Activated B cell treated with CpG ODN at 0.5 μM for 24 hours (primary cell): ENCODE measurements at places on chromosomes 5 and 9.

GRCh38 chr9:112301420-112301819 lies 32.0 kb downstream of the PTBP3 start:
- peak overlapping the region; percentile 44 for H3K27ac ChIP-seq
- H3K27me3 ChIP-seq: no peaks in the 10 kb centered on the region
- peaks cover 54% of the 10 kb centered on the region for H3K4me1 ChIP-seq
- peaks cover 27% of the 10 kb centered on the region for H3K36me3 ChIP-seq
- no peak for DNase-seq
- no peak overlapping the region for H3K4me3 ChIP-seq

DNA sequence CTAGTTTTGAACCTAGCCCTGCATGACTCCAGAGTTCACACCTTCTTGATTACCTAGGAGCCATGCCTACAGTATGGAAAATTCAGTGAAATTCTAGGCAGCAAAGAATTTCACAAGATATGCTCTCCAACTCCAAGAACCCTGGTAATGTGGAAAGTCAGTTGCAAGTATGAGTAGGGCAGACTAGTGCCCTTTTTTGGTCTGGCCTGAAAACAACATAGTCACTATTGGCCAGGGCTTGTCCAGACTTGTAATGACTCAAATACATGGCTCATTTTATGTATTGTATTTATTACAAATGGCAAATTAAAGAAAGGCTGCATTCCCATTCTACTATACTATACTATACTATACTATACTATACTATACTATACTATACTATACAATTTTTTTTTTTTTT lies 160.4 kb downstream of the ESM1 start:
- H3K27me3 ChIP-seq: no peaks in the 10 kb centered on the region
- DNase-seq: no peak
- H3K27ac ChIP-seq: no peak overlapping the region

GRCh38 chr9:136250676-136251075 lies 5.1 kb upstream of the QSOX2 start:
- no peak overlapping the region for H3K4me3 ChIP-seq
- H3K27me3 ChIP-seq: no peaks in the 10 kb centered on the region
- no peak for DNase-seq
- no peaks in the 10 kb centered on the region for H3K36me3 ChIP-seq

GRCh38 chr9:34825775-34826174 lies 115.8 kb upstream of the CCL21 start:
- DNase-seq: no peak
- no peaks in the 10 kb centered on the region for H3K36me3 ChIP-seq
- H3K4me1 ChIP-seq: no peaks in the 10 kb centered on the region
- H3K27ac ChIP-seq: no peak overlapping the region
- peaks cover 10% of the 10 kb centered on the region for H3K27me3 ChIP-seq
- no peak overlapping the region for H3K4me3 ChIP-seq

DNA sequence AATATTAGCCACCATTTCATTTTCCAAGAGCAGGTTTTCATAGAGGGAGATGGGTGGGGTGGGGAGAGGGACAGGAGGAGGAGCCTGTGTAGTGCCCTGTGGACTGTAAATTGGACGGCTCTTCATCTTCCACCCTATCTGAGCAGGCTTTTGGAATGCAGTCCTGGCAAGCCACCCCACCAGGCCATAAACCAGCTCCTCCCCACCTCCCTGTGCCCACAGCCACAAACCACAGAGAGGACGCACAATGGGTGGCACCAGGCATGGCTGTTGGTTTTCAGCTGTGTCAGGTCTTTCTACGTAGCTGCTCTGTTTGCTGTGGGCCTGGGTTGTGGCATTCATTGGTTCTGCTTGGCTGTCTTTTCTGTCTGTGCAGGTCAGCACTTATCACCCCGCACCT lies 58.0 kb downstream of the PLAC8L1 start:
- H3K27ac ChIP-seq: no peak overlapping the region
- no peak for DNase-seq
- no peaks in the 10 kb centered on the region for H3K36me3 ChIP-seq
- no peaks in the 10 kb centered on the region for H3K4me1 ChIP-seq
- H3K4me3 ChIP-seq: no peak overlapping the region

- no peak for DNase-seq
- H3K4me1 ChIP-seq: peaks cover 37% of the 10 kb centered on the region
- H3K27me3 ChIP-seq: no peaks in the 10 kb centered on the region
- H3K27ac ChIP-seq: no peak overlapping the region
- H3K36me3 ChIP-seq: peaks cover 37% of the 10 kb centered on the region
These were observed 34.8 kb downstream of the ATP6V0E1 start for GRCh38 chr5:173018358-173018757.

GRCh38 chr5:141806626-141807025 lies 71.6 kb downstream of the PCDH1 start:
- H3K27me3 ChIP-seq: peaks cover 69% of the 10 kb centered on the region
- H3K27ac ChIP-seq: no peak overlapping the region
- H3K36me3 ChIP-seq: no peaks in the 10 kb centered on the region
- H3K4me3 ChIP-seq: no peak overlapping the region
- no peaks in the 10 kb centered on the region for H3K4me1 ChIP-seq

- no peaks in the 10 kb centered on the region for H3K36me3 ChIP-seq
- no peak overlapping the region for H3K27ac ChIP-seq
- H3K27me3 ChIP-seq: no peaks in the 10 kb centered on the region
- H3K4me3 ChIP-seq: no peak overlapping the region
- DNase-seq: no peak
- H3K4me1 ChIP-seq: peaks cover 3% of the 10 kb centered on the region
These were observed 156.0 kb upstream of the MAST4 start for GRCh38 chr5:66440202-66440680.

DNA sequence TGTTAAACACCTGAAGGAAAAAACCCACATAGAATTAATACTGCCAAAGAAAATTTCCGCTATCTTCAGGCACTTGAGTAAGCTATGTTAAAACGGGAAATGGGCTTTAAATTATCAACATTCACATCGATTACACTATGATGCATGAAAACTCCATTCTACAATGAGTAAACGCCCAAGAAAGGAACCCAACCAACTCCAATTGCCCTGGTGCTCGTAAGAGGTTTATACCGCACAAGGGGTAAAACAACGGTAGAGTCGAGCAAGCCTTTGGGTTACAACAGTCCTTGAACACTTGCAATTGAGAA lies 1.0 kb downstream of the AGTPBP1 start:
- no peak for DNase-seq
- peak overlapping the region; percentile 85 for H3K27ac ChIP-seq
- peak overlapping the region; percentile 93 for H3K4me3 ChIP-seq
- H3K4me1 ChIP-seq: peaks cover 22% of the 10 kb centered on the region
- H3K36me3 ChIP-seq: peaks cover 5% of the 10 kb centered on the region
- H3K27me3 ChIP-seq: peaks cover 5% of the 10 kb centered on the region

DNA sequence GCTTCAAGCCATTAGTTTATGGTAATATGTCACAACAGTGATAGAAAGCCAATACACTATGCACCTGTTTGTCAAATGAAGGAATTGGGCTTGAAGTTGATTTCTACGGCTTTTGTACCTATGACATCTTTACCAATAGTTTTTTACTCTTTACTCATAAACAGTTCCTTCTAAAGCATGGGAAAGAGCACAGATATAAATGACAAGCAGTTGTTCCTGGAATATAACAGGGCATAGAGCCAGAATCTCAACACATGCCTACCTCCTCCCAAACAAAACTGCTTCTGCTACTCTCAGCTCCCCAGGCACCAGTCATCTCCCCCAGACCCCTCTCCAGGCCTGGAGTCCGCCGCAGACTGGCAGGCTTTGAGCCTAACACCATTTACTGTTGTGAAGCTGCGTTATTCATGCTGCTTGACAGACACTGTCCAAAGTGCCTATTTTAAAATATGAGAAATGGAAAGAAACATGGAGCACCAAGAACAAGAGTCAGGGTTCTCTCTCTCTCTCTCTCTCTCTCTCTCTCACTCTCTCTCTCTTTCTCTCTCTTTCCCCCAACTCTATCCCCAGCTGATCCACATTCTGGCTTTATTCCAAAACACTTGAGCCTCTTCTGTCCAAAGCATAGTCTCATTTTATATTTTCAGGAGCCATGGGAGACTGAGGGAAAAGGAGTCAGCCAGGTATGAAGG lies 111.6 kb downstream of the ADRB2 start:
- no peak overlapping the region for H3K27ac ChIP-seq
- no peak for DNase-seq
- H3K27me3 ChIP-seq: peaks cover 7% of the 10 kb centered on the region
- no peak overlapping the region for H3K4me3 ChIP-seq
- H3K4me1 ChIP-seq: no peaks in the 10 kb centered on the region

GRCh38 chr9:135269912-135270830 lies 182.7 kb downstream of the OLFM1 start:
- H3K27me3 ChIP-seq: no peaks in the 10 kb centered on the region
- no peak overlapping the region for H3K4me3 ChIP-seq
- no peak overlapping the region for H3K27ac ChIP-seq
- no peaks in the 10 kb centered on the region for H3K36me3 ChIP-seq
- no peak for DNase-seq

DNA sequence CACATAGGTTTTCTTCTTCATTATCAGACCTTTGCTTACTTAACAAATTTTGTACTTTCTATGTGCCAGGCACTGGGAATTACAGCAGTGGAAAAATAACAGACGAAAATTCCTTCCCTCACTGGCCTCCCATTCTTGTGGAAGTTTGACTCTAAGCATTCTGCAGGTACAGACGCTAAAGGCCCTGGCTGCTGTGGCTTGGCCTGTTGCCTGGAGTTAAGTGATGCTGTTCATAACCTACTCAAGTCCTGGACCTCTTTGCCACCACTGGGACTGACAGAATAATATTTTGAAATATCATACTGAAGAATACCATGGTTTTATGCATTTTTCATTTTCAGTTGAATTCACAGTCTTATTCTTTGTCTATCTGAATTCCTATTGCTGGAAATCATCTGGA lies 97.3 kb upstream of the SPATA31C2 start:
- no peaks in the 10 kb centered on the region for H3K4me1 ChIP-seq
- H3K27me3 ChIP-seq: no peaks in the 10 kb centered on the region
- H3K27ac ChIP-seq: no peak overlapping the region
- H3K36me3 ChIP-seq: no peaks in the 10 kb centered on the region
- no peak overlapping the region for H3K4me3 ChIP-seq

GRCh38 chr9:113807173-113808061 lies 68.7 kb upstream of the ZNF618 start:
- no peak overlapping the region for H3K27ac ChIP-seq
- H3K36me3 ChIP-seq: no peaks in the 10 kb centered on the region
- no peak overlapping the region for H3K4me3 ChIP-seq
- H3K27me3 ChIP-seq: peaks cover 5% of the 10 kb centered on the region
- H3K4me1 ChIP-seq: peaks cover 7% of the 10 kb centered on the region

GRCh38 chr9:15136646-15137045 lies 170.4 kb downstream of the TTC39B start:
- no peaks in the 10 kb centered on the region for H3K36me3 ChIP-seq
- H3K4me3 ChIP-seq: no peak overlapping the region
- no peak overlapping the region for H3K27ac ChIP-seq
- DNase-seq: no peak
- H3K27me3 ChIP-seq: peaks cover 6% of the 10 kb centered on the region

DNA sequence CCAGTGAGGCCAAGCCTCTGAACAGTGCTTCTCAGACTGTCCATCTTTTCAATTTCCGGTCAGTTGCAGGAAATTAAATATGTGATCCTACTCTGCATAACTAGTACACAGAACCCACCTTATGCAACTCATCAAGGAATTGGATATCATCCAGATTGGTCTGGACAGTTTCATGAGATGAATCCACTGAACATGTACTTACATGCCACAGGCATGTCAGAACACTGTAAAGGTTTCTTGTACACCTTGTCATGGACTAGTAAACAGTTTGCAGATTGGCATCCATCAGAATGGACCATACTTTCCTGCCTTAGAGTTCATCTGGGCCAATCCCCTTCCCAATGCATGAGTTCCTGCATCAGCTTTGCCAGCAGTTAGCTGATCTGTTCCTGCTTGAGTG lies 30.4 kb downstream of the GARNL3 start:
- no peak for DNase-seq
- no peaks in the 10 kb centered on the region for H3K36me3 ChIP-seq
- no peaks in the 10 kb centered on the region for H3K4me1 ChIP-seq
- no peak overlapping the region for H3K4me3 ChIP-seq

- peaks cover 13% of the 10 kb centered on the region for H3K4me1 ChIP-seq
- H3K4me3 ChIP-seq: no peak overlapping the region
- no peaks in the 10 kb centered on the region for H3K36me3 ChIP-seq
- H3K27ac ChIP-seq: no peak overlapping the region
- no peak for DNase-seq
These were observed 2.3 kb downstream of the HAPLN1 start for GRCh38 chr5:83718195-83718825.

GRCh38 chr5:961002-961710 lies 47.4 kb upstream of the NKD2 start:
- no peak overlapping the region for H3K27ac ChIP-seq
- peaks cover 9% of the 10 kb centered on the region for H3K4me1 ChIP-seq
- H3K4me3 ChIP-seq: no peak overlapping the region
- no peaks in the 10 kb centered on the region for H3K36me3 ChIP-seq
- peaks cover 40% of the 10 kb centered on the region for H3K27me3 ChIP-seq

- no peaks in the 10 kb centered on the region for H3K4me1 ChIP-seq
- no peak for DNase-seq
- H3K36me3 ChIP-seq: no peaks in the 10 kb centered on the region
- H3K27me3 ChIP-seq: peaks cover 48% of the 10 kb centered on the region
- no peak overlapping the region for H3K4me3 ChIP-seq
These were observed 17.5 kb downstream of the TMEM171 start for GRCh38 chr5:73137563-73138530.

DNA sequence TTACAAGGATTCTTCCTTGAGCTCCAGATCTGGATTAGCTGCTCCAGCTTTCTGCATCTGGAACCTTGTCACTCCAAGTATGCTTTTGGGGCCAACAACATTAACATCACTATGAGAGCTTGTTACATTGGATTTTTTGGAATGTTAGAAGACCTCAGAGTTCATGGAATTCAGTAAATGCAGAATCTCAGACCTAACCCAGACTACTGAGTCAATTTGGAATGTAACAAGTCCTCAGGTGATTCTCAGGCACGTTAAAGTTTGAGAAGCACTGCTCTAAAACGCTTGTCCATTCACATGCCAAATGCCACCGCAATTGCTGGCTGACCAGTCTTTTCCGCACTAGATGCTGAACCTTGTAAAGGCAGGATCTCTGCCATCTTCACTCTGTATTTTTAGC lies 251.4 kb upstream of the TRIM32 start:
- no peaks in the 10 kb centered on the region for H3K4me1 ChIP-seq
- H3K36me3 ChIP-seq: peaks cover 7% of the 10 kb centered on the region
- no peak for DNase-seq
- no peak overlapping the region for H3K4me3 ChIP-seq

DNA sequence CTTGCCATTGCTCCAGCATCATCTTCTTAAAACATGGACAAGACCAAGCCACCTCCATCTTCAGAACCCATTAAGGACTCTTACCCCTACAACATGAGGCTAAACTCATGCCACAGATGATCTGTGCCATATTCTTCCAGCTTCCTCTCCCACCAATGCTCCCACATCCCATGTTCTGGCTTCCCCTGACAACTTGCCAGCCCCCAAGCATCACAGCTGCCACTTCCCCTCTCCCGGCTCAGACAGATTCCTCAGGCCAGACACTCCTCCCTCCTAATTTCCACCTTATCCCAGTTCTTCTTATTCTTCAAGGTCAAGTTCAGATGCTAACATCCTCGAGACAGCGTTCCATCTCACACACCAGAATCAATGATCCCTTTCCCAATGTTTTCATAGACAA lies 57.8 kb downstream of the ANKH start:
- no peak overlapping the region for H3K4me3 ChIP-seq
- H3K4me1 ChIP-seq: peaks cover 66% of the 10 kb centered on the region
- H3K36me3 ChIP-seq: no peaks in the 10 kb centered on the region
- peak overlapping the region; percentile 12 for H3K27ac ChIP-seq
- no peak for DNase-seq
